Immature natural killer cell (primary cell): ENCODE measurements at places on chromosomes 11 and 22.

DNA sequence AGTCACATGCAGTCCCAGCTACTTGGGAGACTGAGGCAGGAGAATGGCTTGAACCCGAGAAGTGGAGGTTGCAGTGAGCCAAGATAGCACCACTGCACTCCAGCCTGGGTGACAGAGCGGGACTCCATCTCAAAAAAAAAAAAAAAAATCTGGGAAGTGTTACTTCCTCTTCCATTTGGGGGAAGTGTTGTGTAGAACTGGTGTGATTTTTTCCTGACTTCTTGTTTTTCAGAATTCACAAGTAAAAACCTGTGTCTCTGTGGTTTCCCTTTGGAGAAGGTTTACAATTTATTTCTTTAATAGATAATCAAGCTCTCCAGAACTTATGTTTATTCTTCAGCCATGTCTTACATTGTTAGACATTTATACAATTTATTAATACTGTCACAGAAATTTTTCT, 396.1 kb downstream of the BRD1 start:
- no peak for DNase-seq

DNA sequence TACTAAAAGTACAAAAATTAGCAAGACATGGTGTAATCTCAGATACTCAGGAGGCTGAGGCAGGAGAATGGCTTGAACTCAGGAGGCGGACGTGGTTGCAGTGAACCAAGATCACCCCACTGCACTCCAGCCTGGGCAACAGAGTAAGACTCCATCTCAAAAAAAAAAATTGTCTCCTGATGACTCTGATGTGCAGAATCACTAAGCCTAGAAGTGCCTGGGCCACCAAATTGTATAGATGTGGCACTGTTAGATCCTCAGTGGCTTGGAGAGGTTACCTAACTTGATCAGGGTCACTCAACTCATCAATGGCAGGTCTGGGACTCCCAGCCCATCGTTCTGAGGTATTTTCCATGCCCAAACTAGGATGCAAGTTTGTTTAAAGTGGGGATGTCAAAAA, 10.6 kb downstream of the PLEKHB1 start:
- no peak for DNase-seq

- no peak for DNase-seq
These were observed 11.2 kb upstream of the NCAM1 start for GRCh38 chr11:112949781-112950575.

- DNase-seq, result no peak
These were observed 127.8 kb upstream of the CADM1 start for GRCh38 chr11:115632061-115632460.

GRCh38 chr22:17009640-17010291, 1.7 kb upstream of the GAB4 start:
- DNase-seq, result no peak

DNA sequence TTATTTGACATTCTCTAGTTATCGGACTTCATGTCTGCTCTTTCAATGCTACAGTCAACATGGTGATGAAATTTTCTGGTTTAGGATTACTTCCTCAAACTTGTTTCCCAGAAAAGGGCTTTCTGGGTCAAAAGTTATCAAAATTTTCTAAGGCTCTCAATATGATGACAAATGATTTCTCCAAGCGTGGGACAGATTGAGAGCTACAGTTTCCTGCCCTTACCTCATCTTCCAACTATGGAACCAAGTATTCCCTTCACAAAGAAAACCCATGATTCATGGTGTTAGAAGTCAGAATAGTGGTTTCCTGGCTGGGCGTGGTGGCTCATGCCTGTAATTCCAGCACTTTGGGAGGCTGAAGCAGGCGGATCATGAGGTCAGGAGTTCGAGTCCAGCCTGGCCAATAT, 17.8 kb downstream of the MYO18B start:
- no peak for DNase-seq

DNA sequence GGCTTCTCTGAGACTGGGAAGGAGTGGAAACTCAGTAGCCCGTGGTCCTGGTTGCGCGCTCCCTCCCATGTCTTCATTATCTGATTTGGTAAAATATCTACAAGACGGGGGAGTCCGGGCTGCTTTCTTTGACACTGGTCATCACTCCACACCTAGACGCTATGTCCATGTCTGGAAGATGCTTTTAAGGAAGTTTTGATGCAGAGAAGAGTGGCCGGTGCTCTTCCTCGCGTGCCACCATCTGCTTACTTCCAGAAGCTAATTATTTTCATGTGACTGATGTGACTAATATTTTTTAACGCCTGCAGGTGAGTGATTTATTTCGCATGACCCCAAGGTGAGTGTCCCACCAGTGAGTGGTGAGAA, 339 bp upstream of the TRIM21 start:
- no peak for DNase-seq

GRCh38 chr22:31715147-31715778, 34.7 kb downstream of the PRR14L start:
- DNase-seq, result no peak

GRCh38 chr11:70760416-70761020, 362.2 kb downstream of the CTTN start:
- no peak for DNase-seq

DNA sequence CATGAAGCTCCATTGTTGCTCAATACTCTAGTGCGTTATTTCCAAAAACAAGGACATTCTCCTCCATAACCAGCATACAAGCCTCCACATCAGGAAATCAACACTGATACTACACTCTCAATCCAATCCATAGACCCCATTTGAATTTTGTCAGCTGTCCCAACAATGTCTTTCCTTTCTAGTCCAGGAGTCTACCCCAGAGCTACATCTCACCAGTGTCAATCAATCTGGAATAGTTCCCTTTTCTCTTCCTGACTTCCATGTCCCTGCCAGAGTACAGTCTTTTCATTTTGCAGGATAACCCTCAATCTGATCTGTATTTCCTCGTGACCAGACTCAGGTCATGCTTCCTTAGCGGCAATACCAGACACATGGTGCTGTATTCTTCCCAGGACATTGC, 43.0 kb downstream of the TCF20 start:
- no peak for DNase-seq
